ENCODE measurements at places on chromosomes 1 and 21. TPM values are rescaled to one million over a fixed set of nuclear protein-coding genes. Genes with fewer than 3 reads are reported as not detected.

- DNase-seq: no peak
Measured at GRCh38 chr1:53783056-53783455, 44.1 kb upstream of the GLIS1 start.

GRCh38 chr1:30446095-30446494 is 277.3 kb downstream of the MATN1 start:
- no peak for DNase-seq

The NBPF6 gene
- total RNA-seq: not detected

- no peak for DNase-seq
Measured at GRCh38 chr1:20896826-20897225, 109.7 kb upstream of the HP1BP3 start.
